ENCODE measurements at places on chromosomes 6 and 20.

GRCh38 chr20:35618263-35619131 lies 2.9 kb downstream of the SPAG4 start:
- DNase-seq = no peak

GRCh38 chr20:56423211-56423610 lies 11.2 kb downstream of the CASS4 start:
- DNase-seq = no peak

- DNase-seq = no peak
These were observed 138.9 kb downstream of the TENT5A start for GRCh38 chr6:81613606-81614005.

DNA sequence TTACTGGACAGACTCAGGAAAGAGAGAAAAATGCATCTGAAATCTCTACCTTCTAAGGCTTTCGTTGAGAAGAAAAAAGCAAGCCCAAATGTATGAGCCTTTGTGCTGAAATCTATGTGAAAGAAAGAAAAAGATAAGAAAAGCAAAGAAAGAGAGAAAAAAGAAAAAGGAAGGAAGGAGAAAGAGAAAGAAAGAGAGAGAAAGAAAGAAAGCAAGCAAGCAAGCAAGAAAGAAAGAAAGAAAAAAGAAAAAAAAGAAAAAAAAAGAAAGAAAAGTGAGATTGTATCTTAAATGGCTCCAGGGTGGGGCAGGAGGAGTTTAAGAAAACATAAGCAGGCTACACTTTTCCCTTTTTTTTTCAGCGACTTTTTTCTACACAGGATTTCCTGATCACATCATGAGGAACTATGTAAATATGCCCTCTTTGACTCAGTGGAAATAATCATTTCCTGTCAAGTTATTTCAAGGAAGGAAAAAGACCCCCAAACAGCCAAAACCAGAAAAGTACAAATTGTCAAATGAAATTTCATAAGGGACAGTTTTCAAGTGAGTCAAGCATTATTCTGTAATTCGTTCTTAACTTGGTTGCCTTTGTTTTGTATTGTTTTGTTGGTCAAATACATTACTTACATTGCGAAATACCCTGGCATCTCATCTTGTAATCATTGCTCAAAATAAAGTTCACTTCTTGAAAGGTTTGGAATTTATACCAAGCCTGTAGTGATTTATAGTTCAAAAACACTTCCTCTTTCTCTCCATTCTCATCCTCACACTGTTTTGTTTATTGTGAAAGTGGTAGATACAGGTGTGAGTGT lies 79.5 kb upstream of the RNF217 start:
- DNase-seq = no peak

DNA sequence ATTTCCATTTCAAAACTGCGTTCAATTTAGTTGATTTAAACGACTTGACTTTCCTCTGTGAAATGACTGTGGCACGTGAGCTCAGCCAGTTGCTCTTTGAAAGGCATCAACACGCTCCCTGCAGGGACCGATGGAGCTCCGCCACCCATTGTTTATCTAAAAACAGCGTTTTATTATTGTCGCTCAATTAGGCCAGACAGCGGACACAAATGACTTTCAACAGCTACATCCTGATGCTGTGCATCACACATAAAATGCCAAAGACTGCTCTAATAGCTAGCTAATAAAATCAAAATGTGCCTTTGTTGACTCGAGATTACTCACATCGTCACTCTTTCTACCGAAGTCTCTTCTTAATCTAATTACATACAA lies 332.5 kb downstream of the CD83 start:
- no peak for DNase-seq

GRCh38 chr6:84026721-84027164 lies 6.8 kb upstream of the MRAP2 start:
- DNase-seq = no peak

DNA sequence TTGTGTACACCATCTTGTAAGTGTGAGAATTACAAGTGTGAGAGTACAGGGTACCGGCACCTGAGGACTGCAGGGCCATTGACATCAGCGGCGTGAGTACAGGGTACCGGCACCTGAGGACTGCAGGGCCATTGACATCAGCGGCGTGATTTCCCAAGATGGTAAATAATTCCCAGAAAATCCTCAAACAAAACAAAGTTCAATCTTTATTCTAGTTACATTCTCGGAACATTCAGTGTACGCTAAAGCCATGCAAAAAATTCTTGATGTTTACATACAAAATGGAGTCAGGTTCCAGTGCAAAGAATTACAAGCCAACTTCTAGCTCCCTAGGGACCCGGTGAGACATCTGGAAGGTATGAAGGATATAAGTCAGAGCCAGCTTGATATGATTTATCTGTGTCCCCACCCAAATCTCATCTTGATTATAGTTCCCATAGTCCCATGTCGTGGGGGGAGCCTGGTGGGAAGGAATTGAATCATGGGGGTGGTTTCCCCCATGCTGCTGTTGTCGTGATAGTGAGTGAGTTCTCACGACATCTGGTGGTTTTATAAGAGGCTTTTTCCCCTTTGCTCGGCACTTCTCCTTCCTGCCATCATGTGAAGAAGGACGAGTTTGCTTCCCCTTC lies 172.7 kb downstream of the TTLL2 start:
- no peak for DNase-seq

DNA sequence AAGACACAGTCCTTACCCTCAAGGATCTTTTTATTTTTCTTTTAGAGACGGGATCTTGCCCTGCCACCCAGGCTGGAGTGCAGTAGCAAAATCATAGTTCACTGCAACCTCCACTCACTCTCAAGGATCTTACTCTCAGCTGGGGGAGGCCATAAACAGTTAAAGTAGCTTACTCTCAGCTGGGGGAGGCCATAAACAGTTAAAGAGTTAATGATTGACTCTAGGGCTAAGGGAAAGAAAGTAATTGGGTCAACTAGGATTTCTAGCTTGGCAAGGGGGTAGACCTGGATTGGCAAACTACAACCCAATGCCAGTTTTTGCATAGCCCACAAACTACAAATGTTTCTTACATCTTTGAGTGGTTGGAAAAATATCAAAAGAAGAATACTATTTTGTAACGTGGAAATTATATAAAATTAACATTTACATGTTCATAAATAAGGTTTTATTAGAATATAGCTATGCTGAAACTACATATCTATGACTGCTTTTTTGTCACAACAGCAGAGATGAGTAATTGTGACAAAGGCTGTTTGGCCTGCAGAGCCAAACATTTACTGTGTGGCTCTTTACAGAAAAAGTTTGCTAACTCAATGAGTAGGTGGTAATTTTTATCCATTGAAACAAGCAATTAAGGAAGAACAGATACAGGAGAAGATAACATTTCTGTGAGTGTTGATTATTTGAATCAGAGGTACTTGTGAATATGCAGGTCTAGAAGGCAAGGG lies 46.4 kb downstream of the PTPRA start:
- no peak for DNase-seq

DNA sequence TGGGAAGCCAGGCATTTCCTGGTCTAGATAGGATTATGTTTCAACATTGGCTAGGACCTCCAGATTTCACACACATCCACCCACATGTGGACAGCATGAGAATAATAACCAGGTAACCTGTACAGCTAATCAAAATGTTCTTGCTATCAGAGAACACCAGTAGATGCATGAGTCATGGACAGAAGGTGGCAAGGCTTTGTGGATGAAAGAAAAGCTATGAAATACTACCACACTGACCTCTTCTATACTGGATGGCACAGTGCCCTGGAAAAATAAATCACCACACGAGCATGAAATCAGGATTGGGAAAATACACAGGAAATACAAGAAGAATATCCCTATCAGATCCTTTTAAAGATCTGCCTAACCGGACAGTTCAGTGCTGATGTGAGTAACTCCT lies 113.0 kb downstream of the GMDS start:
- no peak for DNase-seq

GRCh38 chr6:83153883-83154521 lies 39.1 kb downstream of the PGM3 start:
- no peak for DNase-seq

GRCh38 chr6:84455511-84456029 lies 228.1 kb upstream of the CEP162 start:
- DNase-seq = no peak

- no peak for DNase-seq
These were observed 24.9 kb upstream of the SASH1 start for GRCh38 chr6:148317739-148318138.

GRCh38 chr20:22430154-22430745 lies 154.1 kb downstream of the FOXA2 start:
- DNase-seq = no peak

All from stimulated activated CD4-positive, alpha-beta T cell treated with anti-CD3 and anti-CD28 coated beads, Interleukin-12 subunit alpha, Interleukin-12 subunit beta, amount 100 ng/mL, for 24 hours (primary cell).